NCI-H774 (cell line): ENCODE measurements at places on chromosomes 13 and 19.

- DNase-seq = no peak
Observed at GRCh38 chr13:106748785-106749184, 180.8 kb upstream of the ARGLU1 start.

DNA sequence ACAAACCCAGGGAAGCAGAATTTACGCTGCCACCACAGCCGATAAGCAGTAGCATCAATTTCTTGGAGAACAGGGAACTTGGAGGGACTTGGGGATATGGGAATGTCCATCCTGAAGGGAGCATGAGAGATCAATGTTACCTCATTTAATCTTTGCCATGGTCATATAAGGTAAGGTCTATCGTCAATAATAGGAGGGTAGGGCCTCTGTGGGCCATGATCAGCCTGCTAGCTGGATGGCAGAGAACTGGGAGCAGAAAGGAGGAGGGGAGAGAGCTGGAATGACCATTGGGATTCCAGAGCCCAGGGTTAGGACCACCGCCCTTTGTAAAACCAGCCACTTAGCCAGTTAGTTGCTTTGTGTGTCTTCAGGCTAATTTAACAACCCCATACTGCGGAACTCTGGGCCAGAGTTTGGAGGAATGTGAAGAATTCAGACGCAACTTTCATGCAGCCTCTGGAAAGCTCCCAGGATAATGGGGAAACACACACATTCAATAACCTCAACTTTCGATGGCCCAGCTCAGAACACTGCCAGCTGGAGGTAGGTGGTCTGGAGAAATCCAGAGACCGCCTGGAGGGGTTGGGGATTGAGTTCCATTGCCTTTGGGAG, 40.3 kb downstream of the ZNF557 start:
- DNase-seq = no peak

- DNase-seq = no peak
Observed at GRCh38 chr13:44352671-44353070, 21.0 kb upstream of the SERP2 start.

DNA sequence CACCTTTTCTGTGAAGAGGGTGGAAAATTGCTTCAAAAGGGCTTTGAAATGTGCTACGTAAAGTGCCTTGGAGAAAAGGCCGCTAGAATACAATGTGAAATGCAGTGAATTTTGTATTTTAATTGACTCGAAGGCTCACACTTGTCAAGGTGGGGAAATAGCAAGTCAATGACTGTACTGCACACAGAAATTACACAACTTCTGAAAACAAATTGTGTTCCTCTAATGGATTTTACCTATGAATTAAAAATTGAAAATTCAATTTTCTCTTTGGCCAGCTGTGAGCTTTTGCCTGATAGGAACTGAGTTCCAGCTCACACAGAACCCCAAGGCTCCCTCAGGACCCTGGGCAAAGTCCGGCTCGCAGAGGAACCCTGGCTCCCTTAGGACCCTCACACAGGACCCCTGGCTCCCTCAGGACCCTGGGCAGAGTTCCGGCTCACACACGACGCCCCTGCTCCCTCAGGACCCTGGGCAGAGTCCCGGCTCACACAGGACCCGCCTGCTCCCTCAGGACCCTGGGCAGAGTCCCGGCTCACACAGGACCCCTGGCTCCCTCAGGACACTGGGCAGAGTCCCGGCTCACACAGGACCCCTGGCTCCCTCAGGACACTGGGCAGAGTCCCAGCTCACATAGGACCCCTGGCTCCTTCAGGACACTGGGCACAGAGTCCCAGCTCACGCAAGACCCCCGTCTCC, 324.9 kb downstream of the UQCRFS1 start:
- no peak for DNase-seq
